HAP-1 (cell line): ENCODE measurements at places on chromosomes 2 and 18.

DNA sequence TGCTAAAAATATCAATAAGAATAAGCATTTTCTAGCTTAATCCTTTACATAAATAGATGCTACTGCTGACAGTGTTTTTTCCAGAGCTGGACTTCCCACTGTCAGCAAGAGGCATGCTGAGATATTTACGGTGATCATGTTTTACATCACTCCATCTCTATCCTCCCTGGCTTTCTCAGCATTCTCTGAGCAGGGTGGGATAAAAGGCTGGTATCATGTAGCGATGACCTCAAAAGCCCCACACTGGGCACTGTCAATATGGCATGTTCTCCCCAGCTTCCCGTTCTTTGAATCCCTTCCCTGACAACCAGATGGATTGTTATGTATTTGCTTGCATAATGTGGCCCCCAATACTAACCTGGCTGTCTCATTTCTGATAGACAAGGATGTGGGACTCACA, 83.2 kb upstream of the EPHA4 start:
- DNase-seq, result no peak

DNA sequence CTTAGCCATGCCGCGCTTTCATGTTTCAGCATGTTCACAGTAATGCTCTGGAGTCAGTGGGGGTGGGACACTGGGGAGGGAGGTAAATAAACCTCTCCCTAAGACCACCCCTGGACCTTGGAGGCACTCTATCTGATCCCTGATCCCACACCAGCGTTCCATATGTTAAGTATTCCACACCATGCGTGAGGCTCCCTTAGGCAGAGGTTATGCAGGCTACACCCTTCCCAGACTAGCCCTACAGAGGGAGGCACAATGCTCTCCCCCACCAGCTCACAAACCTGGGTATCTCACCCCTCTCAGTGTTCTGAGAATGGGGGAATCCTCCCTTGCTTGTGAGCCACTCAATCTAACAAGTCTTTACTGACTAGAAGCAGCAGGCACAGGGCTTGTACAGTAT, 1610.4 kb upstream of the ZEB2 start:
- no peak for DNase-seq

GRCh38 chr2:151669585-151670081, 64.6 kb downstream of the NEB start:
- DNase-seq, result peak; percentile 57

GRCh38 chr2:19409046-19409445, 50.6 kb upstream of the OSR1 start:
- no peak for DNase-seq

- DNase-seq, result peak; percentile 4
Observed at GRCh38 chr2:241000831-241001321, 2.5 kb downstream of the SNED1 start.

DNA sequence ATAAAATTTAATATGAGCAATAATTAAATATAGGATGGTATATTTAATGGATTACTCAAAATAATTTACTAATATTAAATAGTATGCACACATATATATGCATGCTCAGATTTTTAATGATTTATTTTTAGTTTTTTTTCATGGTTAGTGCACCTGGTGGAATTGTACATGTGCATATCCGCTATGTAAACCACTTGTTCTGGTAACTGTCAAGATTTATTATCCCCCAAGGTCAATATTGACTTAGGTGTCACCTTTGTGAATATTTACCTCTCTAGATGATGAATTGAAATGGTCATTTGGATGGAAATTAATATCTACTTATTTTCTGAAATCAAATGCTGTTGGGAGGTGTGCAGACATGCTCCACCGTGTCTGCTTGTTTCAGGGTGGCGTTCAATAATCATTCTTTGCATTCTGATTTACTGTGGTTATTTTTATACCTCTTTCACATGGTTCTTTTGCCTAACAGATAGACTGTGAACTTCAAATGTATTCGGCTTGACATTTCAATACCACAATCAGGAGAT, 14.7 kb downstream of the CNTNAP5 start:
- no peak for DNase-seq

DNA sequence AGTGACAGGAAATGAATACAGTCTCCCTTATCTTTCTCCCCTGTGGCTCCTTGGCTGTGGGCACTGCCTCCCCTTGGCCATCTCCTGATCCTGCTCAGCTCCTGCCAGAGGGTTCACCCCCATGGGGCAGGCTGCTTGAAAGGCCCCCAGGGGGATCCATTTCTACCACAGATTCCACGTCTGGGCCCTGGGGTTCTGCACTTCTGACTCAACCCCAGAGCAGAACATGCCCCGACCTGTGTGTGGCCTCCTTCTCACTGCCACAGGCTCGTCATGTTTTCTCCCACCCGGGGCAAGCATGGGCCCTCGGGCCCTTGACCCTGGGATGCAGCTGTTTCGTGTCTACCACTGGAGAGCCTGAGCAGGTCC, 122.2 kb downstream of the ACKR3 start:
- no peak for DNase-seq

GRCh38 chr18:31225668-31226067, 63.0 kb upstream of the DSC1 start:
- DNase-seq, result peak; percentile 52

DNA sequence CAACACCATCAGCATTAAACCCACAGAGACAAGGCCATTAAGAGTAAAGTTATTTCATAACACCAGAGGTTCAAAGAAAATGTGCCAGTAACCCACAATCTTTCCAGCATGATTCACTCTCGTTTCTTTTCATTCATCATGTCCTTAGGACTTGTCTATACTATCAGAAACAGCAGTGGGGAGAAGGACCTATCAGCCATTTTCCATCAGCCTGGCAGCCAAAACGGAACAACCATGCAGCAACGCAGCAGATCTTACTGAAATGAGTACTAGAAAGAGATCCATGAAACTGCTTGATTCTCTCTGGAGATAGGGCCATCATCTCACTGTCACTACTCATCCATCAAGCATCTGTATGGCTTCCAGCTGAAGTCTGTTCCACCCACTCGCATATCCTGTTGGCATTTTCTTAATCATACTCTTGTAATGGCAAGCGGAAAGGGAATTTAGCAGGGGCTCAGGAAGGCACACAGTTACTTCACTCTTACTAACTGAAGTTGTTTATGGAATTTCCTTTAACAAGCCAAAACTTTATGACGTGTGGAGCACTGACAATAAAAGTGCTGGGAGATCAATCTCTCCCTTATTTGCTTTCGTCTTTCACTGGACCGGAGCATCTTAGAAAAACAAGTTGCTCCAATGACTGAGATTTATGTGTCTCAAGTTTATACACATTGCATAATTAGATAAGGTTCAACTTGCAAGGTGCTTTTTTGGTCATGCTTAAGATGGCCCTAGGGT, 69.7 kb downstream of the EPHA4 start:
- DNase-seq, result no peak

DNA sequence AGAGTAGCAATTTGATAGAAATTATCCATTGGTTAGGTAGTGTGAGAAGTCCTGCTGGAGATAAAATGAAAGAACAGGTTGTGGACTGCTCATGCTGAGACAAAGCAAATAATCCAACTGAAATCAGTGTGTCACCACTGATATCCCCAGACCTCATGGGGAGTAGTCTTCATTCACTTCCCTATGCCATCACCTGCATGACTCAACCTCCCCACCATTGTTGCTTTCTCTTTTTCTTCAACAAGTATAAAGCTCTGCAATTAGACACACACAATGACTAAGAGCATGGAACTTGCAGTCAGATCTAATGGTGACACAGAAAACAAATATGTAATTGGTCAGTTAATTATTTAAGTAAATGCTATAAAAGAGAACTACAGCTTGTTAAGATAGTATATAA, 475.3 kb downstream of the RIT2 start:
- DNase-seq, result no peak

- no peak for DNase-seq
Observed at GRCh38 chr2:60154142-60154541, 399.3 kb downstream of the BCL11A start.

DNA sequence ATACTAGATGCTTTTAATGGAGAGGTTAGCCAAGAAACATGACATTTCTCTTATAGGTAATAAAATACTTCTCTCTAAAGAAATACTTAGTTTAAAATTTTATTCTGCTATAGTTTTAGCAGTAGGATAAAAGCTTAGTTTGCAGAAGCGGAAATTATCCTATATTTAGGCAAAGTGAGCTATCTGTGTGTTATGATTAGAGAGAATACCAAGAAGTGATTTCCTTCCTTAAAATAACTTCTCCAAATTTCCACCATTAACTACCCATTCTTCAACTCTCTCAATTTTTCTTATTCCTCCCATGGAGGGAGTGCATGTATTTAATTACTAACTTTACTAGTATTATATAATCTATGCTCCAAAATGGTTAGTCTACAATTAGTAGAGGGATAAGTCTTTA, 15.8 kb upstream of the IL1RL1 start:
- DNase-seq, result no peak

DNA sequence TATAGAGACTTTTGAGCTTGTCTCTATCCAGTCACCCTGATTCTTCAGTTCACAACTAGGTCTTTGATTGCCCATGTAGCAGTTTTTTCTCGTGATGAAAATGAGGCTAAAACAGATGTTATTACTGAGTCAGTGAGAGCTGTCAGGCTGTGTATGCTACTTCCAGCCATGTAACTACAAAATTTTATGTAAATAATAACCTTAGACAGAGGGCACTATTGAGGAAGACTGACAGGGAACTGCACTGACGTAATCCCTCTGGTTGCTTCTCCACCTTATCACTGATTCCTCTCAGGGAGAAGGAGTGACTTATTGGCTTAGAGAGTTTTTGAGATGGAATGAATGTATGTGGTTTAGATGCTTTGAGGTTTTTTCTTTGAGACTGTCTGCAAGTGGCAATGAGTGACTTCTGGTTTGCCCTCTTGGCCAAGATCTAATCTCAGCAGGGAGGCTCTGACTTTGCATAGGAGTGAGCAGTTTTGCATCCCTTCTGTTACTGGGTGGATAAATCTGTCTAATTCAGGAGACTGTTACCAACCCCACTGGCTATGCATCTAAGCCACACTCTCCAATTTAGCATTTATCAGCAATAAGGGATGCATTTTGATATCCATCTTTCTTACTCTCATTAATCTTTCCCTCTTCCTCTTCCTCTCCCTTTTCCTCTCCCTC, 555.2 kb upstream of the FANCL start:
- no peak for DNase-seq

GRCh38 chr2:189164746-189165145, 14.8 kb downstream of the COL5A2 start:
- DNase-seq, result no peak

DNA sequence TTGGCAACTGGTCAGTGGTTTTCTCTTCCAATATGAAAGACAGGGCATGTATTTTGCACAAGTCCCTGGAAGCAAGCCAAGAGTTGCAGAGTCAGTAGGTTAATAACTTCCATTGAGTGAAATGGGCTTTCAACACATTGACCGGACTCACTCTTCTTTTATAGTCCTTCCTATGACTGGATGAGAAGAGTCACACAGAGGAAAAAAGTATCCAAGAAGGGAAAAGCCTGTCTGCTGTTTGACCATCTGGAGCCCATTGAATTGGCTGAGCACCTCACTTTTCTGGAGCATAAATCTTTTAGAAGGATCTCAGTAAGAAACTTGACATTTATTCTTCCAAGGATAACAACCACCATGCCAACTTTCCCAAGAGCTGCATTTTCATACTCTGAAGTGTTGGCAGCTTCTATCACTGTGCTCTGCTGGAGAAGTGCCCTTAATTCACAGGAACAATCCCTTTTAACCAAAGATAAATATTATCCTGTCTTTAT, 45.4 kb downstream of the RASGRP3 start:
- DNase-seq, result no peak

DNA sequence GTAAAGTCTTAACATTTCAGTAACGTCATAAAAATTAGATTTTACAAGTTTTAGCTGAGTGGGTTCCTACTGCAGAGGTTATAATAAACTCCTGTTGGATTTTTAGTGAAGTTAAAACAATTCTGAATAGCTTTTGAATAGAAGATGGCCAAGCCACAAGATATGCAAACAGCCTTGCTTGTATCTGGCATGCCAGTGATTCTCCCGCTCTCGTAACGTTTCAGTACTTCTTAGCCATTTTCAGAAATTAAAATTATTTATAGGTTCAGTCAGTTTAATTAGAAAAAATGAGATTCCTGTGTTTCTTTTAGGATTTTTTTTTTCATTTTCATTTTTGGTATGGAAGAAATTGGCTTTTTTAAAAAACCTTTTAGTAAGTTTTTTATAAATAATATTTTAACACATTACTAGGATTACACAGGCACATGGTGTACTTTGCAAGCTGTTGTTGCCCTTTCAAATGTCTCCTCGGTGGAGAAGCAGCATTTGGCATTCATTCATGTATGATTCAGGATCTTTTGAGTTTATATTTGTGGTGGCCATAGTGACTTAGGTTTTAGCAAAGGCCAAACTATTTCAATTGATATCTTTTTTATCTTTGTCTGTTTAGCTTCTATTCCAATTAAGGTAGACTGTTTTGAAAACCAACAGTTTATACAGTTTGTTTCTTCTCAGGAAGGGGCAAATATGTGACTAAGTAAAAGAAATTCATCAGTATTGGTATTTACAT, 30.6 kb upstream of the RND3 start:
- no peak for DNase-seq

DNA sequence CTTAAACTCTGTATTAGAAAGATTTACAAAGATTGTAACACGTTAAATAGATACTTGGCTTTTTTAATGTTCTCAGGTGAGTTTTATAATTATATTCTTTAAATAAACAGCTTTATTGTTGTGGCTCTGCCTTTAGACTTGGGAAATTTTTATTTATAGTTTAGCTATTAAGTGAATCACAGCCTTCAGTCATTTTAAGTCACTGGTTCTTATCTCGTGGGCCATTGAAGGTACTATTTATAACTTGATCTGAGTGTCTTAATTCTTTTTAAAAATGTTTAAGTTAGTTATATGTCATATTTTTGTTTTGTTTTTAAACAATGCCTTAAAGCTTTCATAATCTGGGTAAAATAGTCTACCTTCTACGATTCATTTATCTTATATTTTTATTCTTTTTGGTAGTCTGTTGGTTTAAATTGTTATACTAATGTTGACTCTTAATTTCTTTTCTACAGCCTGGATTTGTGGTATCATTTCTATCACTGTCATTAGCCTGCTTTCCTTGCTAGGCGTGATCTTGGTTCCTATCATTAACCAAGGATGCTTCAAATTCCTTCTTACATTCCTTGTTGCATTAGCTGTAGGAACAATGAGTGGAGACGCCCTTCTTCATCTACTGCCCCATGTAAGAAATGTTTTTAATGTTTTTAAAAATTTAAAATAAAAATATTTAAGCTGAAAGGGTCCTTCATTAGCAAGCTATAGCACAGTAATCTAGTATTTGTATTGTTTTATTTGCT, 49.3 kb downstream of the SLC39A10 start:
- peak; percentile 46 for DNase-seq

DNA sequence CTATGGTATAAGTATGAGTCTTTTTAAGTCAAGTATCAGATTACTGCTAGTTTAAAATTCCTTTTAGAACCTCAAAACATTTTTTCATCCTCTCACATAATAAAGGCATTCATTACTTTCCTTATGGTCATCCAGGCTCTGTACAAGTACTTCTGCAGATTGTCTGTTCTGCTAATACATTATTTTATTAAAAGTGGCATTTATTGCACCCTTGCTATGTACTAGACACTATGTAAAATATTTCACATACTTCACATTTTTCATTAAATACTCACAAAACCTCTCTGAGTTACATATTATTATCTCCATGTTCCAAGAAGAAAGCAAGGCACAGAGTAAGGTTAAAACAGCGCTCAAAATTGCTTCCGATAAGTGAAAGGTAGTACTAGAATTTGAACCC, 84.1 kb downstream of the RAPH1 start:
- DNase-seq, result no peak

- no peak for DNase-seq
Observed at GRCh38 chr2:217552081-217552480, 450.7 kb downstream of the TNS1 start.
